NCI-H1694 (cell line): ENCODE measurements at places on chromosomes 2 and 18.

GRCh38 chr2:2867397-2867979 is 510.1 kb downstream of the EIPR1 start:
- no peak for DNase-seq

DNA sequence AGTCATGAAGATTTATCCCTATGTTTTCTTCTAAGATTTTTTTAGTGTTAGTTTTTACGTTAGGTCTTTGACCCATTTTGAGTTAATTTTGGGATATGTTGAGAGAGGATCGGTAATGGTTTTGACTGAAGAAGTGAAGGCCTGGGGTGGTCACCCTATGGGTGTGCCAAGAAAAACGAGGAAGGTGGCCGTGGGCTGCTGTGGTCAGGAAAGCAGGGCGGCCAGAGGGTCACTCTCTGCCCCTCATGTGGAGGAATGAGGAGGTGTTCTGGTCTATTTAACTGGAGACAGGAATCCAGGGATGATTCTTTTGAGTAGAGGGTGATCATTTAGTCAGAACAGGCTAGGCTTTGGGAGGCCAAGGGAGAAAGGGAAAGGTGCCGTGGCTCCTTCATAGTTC is 50.7 kb downstream of the MYO7B start:
- no peak for DNase-seq

GRCh38 chr2:18626958-18627650 is 37.7 kb upstream of the NT5C1B start:
- DNase-seq = no peak

DNA sequence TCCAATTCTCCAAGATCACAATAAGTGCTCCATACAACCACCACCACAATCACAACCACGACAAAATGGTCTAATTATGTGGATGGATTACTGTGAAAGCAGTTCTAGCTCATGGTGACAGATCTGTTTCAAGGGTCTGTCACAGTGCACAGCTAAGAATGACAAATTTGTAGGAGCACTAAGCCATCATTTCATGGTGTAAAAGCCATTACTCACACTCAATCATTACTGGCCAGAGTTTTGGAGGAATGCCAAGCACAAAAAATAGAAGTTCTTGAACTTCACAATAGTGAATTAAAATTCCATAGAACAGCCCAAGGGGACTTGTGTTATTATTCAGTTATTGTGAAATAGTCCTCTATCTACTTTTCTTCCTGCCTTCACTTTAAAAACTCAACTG is 2.3 kb downstream of the CPS1 start:
- DNase-seq = no peak

GRCh38 chr2:128199141-128199540 is 108.1 kb downstream of the UGGT1 start:
- no peak for DNase-seq

DNA sequence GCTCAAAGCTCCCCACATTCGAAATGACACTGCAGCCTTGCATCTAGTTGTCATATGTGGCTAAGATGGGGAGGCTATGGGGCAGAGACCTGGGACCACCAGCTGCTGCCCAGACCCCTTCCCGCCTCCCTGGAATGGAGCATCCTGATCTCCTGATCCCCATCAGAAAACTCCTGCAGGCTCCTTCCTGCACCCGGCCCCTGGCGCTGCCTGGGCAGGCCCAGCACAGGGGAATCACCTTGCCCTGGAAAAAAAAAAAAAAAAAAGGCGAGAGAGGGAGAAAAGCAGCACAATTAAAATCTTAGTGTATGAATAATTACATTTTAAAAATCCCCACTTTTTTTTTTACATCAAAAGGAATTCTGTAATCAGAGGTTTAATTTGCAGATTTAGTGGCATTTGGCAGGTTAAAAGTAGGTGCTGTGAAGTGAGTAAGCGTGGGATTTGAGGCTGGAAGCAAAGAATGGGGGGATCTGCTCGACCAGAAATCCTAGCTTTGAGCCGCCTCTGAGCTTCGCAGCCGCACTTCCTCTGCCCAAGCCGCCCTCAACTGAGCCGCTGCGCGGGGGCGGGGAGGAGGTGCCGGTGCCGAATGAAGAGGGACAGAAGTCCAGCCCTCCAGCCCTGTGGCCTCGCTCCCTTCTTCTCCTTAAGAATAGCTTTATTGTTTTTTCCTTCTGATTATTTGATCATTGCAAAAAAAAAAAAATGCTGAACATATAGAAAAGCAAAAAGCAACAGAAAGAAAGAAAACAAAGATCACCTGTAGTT is 30.0 kb downstream of the THNSL2 start:
- no peak for DNase-seq
